ENCODE measurements at places on chromosomes 3 and 15.

DNA sequence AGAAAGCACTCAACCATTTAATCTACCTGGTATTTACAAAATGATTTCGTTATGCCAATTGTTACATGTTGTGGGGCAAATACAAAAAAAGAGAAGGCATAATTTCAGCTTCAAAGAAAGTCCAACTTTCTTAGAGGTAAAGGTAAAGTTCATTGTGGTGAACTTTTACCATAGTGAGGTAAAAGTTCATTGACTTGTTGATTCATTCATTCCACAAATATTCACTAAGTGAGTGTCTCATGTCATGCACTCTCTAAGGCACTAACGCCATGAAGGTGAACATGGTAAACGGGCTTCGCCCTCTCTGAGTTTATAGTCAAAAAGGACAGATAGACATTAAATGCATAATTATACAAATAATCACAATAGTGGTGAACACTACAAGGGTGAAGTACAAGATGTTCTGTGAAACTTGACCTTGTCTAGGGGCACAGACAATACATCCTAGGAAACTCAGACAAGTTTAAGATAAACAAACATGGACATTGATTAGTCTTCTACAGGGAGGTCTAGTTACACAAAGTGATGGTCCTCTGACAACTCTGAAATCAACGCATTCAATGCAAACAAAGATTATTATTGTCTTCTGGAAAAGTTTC lies 378.6 kb downstream of the MAGI1 start:
- no peak for DNase-seq

GRCh38 chr15:24772686-24773373 lies 97.3 kb downstream of the NPAP1 start:
- DNase-seq, result peak; percentile 16

DNA sequence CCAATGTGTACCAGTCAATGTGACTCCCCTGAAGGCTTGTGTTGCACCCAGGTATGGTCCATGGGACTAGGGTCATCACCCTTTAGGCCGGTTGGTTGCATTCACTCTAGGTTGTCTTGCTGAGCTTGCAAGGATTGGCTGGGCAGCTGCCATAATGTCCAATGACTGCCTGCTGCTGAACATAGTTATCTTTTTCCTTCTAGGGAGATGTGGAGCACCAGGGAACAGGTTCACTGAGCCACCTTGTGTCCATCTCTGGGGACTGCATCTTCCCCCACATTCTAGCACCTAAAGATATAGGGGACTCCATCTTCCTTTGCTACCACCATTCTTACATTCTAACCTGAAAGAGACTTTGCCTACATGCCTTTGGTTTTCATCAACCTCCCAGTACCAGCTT lies 580.4 kb upstream of the TBL1XR1 start:
- DNase-seq, result peak; percentile 29

DNA sequence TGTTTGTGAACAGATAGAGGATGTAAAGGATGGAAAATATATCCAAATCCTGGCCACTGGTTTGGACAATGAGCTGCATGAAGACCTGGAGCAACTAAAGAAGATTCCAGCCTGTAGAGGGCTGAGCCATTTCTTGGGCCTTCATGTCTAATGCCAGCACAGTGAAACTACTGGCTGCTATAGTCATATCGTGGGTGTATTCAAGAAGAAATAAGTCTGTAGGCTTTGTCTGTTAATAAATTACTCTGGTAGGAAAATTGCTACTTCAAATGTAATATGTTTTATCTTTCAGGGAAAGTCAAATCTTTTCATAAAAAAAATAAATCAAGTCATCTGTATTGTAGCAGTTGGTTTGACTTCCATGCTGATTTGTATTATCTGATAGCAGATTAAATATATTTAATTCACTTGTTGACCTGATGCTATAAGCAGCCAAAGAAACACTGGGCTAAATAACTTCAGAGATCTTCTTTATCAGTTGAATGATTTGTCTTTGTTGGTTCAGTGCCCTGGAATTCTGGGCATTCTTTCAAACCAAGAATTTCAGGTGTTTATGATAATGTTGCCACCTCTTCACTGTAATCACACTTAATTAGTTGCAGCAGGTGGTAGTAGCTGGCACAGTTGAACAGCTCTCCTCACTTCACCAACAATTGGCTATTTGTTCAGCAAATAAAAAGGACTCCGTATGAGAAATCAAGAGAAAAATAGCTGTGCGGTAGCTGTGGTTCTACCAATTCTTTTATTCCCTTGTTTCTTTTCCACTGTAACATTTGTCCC lies 1109.5 kb downstream of the NSUN3 start:
- no peak for DNase-seq

- DNase-seq, result no peak
These were observed 890 bp downstream of the CHRD start for GRCh38 chr3:184380627-184381260.

DNA sequence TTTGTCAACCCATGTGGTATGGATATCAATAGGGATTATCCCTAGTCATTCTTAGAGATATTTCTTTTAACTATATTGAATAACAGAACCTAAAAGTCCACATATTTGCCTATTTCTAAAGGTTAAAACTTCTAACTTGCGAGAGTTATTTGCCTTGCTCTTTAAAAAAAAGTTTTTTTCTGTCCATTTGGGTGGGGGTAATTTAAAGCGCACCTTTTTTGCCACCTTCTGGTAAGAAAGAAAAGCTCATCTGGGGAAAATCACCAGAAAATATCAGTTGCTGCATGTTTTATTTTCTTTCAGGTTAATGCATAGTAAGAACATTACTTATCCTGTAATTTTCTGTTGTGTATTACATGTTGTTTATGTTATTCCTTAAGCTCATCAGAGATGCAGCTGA lies 242.0 kb upstream of the GOLGA6L4 start:
- no peak for DNase-seq

- DNase-seq, result no peak
These were observed 139.7 kb upstream of the ROPN1 start for GRCh38 chr3:124131580-124131979.

DNA sequence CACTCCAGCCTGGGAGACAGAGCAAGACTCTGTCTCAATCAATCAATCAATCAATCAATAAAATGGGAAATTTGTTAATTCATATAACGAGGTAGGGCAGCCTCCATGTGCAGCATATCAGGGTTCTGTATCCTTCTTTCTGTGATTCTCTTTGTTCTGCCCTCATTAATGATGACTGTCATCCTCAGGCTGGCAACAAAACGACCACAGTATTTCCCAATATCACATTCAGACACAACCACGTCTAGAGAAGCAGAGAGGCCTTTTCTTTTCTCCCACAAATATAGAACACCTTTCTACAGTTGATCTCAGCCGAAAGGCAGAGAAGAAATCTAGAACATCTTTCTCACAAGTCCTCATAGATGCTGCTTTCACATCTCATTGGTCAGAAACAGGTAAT lies 11.2 kb downstream of the CEP19 start:
- DNase-seq, result no peak

GRCh38 chr3:185313693-185314246 lies 49.2 kb upstream of the MAP3K13 start:
- DNase-seq, result no peak

DNA sequence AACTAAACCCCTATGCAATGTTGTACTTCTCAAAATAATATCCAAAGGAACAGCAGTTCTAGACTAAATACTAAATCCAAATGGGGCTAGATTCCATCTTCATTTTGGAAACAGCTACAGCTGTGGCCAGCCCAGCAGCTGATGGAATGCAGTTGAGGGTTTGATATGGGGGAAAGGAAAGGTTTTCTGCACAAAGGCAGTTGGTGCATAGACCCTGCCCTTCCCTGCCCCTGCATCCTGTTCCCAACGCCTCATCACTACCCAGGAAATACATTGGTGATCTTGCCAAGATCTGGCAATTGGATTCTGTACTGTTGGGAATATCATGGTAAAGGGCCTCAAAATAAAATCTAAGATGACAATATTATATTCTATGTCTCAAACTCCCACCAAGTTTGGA lies 43.9 kb downstream of the DTWD1 start:
- no peak for DNase-seq

DNA sequence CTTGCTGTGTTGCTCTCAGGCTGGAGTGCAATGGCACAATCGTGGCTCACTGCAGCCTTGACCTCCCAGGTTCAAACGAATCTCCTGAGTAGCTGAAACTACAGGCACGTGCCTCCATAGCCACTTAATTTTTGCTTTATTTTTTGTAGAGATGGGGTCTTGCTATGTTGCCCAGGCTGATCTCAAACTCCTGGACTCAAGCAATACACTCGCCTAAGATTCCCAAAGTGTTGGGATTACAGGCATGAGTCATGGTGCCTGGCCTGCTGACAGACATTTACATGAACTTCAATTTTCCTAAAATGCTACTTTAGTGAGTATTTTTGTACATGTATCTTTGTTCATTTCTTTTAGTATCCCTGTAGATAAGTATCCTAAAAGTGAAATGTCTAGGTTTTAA lies 132.3 kb downstream of the SUCLG2 start:
- no peak for DNase-seq

DNA sequence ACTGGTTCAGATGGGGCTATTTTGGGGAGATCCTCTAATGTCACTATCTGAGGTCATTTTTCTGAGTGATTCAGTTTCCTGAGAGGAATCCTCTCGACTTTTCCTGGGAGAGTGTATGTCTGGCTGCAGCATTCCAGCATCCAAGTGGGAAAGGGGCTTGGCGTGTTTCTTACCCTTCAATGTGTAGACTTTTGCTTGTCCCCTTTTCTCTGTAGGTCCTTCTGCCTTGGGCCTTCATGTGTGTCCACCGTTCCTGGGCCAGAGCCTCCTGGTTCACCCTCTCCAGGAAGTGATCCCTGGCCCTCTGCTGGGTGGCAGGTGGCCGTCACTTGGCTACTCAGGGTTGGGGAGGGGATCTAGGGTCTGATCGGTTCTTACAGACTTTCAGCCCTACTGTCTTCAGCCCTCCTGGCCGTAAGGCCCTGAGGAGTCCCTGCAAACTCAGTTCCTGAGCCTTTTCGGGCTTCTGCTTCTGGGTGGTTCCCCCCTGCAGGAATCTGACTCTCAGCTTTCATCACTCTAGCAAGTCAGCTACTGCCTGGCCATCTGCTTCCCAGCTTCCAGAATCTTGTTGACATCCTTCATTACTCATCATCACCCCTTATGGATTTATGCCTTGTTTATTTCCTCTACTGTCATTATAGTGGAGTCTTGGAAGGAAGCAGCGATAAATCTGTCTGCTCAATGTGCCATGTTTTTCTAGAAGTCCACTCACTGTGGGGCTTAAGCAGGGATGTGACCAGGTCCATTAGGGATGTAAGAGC lies 36.5 kb downstream of the GOLGA6L10 start:
- DNase-seq, result no peak

- no peak for DNase-seq
These were observed 427.0 kb upstream of the RBMS3 start for GRCh38 chr3:28853830-28854229.

DNA sequence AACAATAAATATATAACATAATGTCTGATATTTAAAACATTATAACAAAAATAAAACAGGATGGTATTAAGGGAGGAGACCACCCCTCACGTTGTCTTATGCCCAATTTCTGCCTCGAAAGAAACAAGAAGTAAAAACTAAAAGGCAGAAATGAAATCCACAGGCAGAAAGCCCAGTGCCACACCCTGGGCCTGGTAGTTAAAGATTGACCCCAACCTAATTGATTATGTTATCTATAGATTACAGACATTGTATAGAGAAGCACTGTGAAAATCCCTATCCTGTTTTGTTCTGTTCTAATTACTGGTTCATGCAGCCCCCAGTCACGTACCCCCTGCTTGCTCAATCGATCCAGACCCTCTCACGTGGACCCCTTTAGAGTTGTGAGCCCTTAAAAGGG lies 22.3 kb upstream of the ACP3 start:
- no peak for DNase-seq

DNA sequence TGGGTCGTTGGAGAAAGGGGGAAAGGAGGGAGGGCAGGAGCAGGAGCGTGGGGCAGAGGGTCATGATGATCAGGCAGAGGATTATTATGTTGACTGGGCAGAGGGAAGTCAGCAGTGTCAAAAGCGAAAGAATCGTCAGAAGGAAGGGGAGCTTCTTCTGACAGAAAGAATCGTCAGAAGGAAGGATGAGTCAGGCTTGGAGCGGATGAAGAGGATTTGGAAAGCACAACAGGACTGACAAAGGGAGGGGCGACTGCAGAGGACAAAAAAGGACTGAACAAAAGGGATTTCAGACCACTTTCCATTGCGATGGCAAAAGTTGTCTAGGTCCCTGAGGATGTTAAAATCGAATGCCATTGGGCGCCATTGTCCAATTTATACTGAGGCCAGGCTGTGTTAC lies 1053.5 kb downstream of the SI start:
- no peak for DNase-seq

DNA sequence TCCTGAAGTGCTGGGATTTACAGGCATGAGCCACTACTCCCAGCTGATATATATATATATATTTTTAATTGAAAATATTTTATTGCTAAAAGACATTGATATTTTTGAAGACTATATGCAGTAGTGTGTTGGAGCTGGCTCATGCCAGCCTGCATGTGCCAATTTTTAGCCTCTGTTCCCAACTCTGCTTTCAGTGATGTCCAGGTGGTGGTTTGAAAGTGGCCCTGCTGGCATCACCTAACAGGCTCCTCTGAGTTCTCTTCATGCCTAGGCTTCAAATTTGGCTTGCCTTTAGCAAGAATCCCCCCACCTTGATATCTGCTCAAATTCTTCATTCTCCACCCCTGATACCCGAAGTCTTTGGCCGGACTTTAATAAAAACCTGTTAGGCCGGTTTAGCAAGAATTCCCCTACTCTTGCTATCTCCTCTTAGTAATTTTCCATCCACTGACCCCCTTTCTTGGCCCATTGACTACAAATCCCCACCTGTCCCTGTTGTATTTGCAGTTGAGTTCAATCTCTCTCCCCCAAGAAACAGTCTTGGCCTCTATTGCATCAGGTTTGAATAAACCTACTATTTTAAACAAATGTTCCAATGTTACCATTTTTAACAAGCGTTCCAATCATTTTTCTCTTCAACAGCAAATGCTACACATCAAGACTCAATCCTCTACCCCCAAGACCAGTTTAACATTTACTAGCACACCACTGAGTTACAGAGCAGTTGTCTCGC lies 23.9 kb upstream of the CTSH start:
- no peak for DNase-seq

- DNase-seq, result no peak
These were observed 4.1 kb downstream of the CCDC12 start for GRCh38 chr3:46972396-46972795.

GRCh38 chr3:127159543-127159942 lies 33.4 kb upstream of the PRR23E start:
- no peak for DNase-seq

DNA sequence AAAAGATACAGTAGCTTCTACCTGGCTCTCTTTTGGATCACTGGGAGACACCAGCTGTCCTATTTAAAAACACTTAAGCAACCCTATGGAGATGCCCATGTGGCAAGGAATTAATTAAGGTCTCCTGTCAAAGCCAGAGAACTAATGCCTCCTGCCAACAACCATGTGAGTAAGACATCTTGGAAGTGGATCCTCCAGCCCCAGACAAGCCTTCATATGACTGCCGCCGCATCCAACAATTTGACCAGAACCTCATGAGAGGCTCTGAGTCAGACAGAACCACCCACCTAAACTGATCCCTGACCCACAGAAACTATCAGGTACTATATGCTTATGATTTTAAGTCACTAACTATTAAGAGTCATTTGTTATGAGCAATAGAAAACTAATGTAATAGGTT lies 22.3 kb downstream of the IFT80 start:
- no peak for DNase-seq

GRCh38 chr15:99095626-99096025 lies 9.3 kb upstream of the SYNM start:
- no peak for DNase-seq

All from activated CD4-positive, alpha-beta T cell treated with anti-CD3 and anti-CD28 coated beads for 4 hours (primary cell).